Activated B cell treated with CpG ODN at 0.5 μM for 24 hours (primary cell): ENCODE measurements at places on chromosomes 2 and 18.

- DNase-seq: no peak
These were observed 886.7 kb downstream of the SUCLG1 start for GRCh38 chr2:83572400-83572799.

DNA sequence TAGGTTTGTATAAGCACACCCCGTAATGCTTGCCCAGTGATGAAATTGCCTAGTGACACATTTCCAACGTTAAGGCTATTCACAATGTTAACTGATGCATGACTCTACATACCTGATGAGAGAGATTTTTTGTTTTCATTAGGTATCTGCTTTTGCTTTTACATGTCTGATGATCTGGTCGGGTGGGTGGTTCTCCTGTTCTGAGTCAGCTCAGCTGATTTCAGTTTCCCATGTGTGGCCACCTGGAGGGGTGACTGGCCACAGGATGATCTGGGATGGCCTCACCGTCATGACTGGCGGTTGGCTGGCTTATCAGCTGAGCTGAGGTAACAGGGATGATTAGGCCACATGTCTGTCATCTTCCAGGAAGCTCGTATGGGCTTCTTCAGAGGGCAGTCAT is 33.8 kb upstream of the ACYP2 start:
- no peak for DNase-seq

- no peak for DNase-seq
These were observed 118.1 kb upstream of the CXCR4 start for GRCh38 chr2:136236019-136236418.

- no peak for DNase-seq
These were observed 148.6 kb downstream of the MAIP1 start for GRCh38 chr2:200104015-200104414.

- DNase-seq: no peak
These were observed 77.1 kb upstream of the RBM44 start for GRCh38 chr2:237721458-237721857.

GRCh38 chr2:210000464-210001324 is 1.7 kb upstream of the RPE start:
- no peak for DNase-seq

DNA sequence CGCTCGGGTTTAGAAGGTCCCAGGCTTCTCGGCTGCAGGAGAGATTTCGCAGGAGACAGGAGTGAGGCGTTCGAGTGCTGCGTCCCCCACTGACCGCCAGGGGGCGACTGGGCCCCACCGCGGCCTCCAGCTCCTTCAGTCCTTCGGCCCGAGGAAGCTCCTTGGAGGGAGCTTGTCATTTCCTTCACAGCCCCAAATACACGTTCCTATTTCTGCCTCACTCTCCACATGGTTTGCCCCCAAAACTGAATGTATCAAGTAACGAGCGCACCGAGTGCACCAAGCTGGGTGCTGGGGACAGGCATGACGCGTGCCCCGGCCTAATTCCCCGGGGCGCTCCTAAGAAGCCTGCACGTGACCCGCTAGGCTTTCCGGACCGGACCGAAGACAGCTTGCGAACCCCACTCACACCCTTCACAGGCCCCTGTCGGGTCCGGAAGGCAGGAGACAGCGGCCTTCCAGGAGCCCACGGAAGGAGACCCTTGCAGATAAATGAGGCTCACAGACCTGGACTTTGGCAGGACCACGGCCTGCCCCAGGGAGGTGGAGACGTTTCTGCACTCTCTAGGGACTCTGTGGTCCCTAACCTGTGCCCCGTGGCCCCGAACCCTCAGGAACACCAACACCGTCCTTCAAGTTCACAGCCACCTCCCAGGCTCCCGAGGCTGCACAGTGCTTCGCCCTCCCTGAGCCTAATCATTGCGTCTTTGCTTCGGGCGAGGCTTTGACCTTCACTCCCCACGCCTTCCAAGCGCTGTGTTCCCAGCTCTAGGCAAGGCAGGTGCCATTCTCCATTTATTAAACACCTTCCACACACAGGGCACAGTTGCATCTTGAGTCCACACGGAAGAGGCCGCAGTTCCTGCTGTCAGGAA is 13.0 kb upstream of the FAHD2A start:
- DNase-seq: no peak

DNA sequence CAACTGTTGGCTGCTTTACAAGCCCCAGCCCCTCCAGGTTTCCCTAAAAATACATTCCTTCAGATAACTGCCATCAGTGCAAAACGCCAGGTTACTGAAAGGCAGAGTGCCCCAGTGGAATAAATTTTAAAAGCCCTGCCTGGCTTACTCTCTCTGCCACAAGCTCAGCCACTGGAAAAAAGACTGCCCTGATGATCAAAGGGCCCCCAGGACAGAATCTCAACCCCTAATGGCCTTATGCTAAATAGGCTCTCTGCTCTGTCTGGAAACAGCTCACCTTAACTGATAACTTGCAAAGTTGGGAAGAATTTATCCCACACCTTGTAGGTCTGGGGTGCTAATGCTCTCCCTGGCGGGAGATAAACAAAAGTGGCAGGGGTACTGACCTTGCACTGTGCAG is 33.9 kb downstream of the CFAP53 start:
- DNase-seq: no peak

DNA sequence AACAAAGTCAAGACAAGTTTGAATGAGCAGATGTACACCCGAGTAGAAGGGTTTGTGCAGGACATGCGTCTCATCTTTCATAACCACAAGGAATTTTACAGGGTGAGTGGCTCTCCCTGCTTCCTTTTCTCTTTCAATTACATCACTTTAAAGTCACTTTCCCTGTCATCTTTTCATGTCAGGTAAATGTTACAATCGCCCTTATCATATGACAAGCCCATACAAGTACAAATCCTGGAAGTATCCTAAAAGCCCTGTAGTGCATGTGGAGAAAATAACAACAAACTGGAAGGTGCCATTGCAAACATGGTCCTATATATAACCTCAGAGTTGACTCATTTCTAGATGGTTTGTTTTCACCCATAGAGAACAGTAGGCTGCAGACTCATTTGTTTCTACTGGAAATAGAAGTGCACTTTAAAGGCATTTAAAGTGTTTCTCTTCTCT is 126.0 kb downstream of the SP100 start:
- no peak for DNase-seq

DNA sequence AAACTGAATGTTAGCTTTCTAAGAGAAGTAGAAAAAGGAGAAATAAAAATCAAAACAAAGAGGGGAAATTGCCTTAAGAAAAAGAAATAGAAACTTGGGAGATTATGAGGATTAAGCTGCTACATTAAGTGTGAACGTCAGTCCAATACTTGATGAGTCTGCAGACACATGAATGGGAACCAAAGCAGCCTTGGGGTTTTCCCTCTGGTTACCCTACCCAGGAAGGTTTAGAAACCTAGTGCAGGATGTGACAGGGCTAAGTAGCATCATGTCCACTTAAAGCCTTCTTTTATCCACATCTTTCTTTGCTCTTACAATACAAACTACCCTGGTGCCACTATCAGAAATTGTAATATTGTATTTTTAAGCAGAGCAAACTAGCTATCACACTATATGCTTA is 22.3 kb downstream of the SLC35F5 start:
- DNase-seq: no peak

DNA sequence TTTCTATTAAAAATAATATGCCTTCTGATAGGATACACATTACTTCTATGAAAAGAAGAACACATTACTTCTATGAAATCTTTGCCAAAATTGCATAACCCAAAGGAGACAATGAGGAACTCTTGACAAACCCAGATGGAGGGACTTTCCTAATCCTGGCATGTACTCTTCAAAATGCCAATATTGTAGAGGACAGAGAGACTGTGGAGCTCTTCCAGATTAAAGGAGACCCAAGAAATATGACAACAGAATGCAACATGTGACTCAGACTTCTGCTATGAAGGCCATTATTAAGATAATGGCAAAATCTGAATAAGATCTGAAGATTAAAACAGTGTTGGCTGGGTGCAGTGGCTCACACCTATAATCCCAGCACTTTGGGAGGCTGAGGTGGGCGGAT is 22.2 kb downstream of the SOWAHC start:
- DNase-seq: no peak

DNA sequence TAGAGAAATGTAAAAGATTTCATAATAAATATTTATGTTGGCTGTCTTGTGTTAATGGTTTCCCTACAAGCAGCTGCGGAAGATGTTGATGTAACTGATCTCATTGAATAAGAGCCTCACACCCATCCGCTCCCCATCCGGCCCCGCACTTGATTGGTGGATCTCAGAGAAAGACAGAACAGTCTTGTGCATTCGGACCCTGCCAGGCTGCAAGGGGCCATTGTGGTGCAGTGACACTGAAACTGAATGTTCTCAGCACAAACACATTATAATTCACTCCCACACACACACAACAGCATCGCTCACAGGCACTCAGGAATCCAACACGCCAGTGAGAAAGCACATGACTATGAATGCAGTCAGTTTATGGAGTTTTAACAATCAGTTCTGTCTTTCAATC is 47.8 kb downstream of the PRELID3A start:
- DNase-seq: no peak

DNA sequence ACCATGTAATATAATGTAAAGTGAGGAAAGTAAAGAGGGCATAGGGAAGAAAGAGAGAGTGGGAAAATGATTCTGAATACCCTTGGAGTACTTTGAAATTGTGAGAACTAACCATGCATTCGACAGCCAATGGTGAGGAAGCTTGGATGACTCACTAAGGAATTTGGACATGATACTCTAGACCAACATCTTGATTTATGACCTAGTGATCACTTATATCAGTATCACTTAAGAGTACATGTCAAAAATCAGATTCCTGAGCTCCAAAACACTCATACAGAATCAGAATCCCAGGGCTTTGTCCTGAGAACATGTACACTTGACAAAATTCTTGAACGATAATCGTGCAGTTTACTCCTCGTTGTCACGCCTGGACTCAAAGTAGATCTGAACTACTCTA is 1899.8 kb upstream of the PIK3C3 start:
- DNase-seq: no peak

- DNase-seq: no peak
These were observed 301.3 kb upstream of the ID2 start for GRCh38 chr2:8380566-8380965.

- DNase-seq: no peak
These were observed 258.6 kb downstream of the NRXN1 start for GRCh38 chr2:50773211-50773932.

DNA sequence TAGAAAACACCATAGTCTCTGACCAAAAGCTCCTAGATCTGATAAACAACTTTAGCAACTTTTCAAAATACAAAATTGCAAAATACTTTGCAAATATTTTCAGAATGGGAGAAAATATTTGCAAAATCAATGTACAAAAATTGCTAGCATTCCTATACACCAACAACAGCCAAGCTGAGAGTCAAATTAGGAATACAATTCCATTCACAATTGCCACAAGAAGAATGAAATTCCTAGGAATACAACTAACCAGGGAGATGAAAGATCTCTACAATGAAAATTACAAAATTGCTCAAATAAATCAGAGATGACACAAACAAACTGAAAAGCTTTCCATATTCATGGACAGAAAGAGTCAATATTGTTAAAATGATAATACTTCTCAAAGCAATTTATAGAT is 327.0 kb upstream of the ZC3H15 start:
- DNase-seq: no peak

- DNase-seq: peak; percentile 12
These were observed 33.8 kb upstream of the DNMT3A start for GRCh38 chr2:25375371-25375988.

DNA sequence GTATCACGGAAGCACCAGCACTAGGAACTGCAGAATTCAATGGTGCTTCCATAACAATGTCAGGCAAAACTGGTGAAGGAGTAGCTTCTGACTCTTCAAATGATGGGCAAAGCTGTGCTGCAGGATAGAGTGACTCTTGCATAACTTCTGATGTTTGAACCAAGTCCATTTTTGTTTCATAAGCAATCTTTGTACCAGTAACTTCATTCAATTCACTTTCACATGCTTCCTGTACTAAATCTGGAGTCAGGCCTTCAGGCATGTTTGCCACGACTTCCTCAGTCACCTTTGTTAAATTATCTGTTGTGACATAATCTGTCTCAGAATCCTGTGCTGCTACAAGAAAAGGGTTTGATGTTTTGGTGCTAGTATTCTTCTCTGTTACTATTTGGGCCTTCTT is 24.0 kb downstream of the RTN4 start:
- DNase-seq: no peak
